ENCODE measurements at places on chromosomes 3 and 15.

GRCh38 chr3:102827386-102827785, 392.6 kb downstream of the ZPLD1 start:
- no peak for DNase-seq

DNA sequence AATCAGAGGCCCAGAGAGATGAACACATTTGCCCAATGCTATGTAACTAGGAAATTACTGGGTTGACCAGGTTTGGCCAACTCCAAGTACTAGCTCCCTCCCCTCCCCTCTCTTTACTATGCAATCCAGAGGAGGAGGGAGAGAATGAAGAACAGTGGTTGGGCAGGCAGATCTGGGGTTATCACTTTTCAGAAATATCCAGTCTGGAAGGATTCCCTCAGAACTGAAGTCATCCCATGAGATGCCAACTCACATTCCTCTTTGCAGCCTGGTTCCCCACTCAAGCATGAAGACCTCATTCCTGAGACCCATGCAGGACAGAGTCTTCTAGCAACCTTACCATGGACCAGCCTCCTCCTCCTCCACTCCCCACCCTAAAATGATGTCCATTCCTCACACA, 201.1 kb downstream of the TLE3 start:
- no peak for DNase-seq

- no peak for DNase-seq
Observed at GRCh38 chr15:78673476-78673875, 32.5 kb upstream of the CHRNB4 start.

DNA sequence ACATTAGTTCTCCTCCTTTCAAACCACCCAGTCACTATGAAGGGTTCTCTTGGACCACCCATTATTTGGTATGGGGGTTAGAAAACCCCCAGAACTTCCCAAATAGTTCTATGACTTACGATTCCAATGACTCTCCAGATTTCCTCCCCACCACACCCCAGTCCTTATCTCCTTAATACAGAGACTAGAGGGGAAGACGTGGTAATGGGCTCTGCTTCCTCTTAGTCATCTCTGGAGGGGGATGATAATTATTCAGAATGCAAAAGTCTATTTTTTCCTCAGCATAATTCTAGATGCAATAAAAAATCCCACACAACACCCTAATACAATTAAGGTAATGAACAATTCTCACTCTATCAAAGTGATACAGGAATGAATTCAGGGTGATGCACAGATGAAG, 48.9 kb upstream of the CFAP161 start:
- DNase-seq, result no peak

GRCh38 chr15:56723787-56724186, 9.5 kb downstream of the ZNF280D start:
- DNase-seq, result no peak

DNA sequence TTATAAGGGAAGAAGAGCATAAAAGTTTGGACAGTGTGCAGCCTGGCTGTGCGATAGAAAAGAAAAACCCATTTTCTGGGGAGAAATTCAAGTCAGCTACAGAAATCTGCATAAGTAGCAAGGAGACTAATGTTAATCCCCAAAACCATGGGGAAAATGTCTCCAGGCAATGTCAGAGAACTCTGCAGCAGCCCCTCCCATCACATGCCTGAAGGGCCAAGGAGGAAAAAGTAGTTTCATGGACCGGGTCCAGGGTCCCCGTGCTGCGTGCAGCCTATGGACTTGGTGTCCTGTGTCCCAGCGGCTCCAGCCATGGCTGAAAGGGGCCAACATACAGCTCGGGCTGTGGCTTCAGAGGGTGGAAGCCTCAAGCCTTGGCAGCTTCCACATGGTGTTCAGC, 28.3 kb upstream of the COLQ start:
- no peak for DNase-seq

GRCh38 chr15:74062671-74063070, 19.7 kb downstream of the GOLGA6A start:
- no peak for DNase-seq

- DNase-seq, result no peak
Observed at GRCh38 chr3:69443457-69443920, 57.6 kb upstream of the FRMD4B start.

GRCh38 chr3:33334364-33334763, 57.1 kb downstream of the FBXL2 start:
- no peak for DNase-seq

DNA sequence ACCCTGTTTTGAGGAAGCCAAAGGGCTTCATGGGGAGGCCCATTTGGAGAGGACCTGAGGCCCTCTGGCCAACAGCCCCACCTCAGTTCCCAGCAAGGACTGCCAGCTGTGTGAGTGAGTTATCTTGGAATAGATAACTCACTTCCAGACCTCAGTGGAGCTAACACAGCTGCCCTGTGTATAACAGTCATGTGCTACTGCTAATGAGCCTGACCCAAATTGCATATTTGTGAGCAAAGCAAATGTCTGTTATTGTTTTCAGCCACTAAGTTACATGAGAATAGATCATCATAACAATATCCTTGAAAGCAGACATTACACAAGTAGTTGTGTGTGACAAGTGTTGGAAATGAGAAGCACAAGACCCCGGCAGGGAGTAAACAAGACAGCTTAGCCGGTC, 355.8 kb downstream of the MCTP2 start:
- DNase-seq, result no peak

GRCh38 chr3:88991496-88991895, 115.9 kb upstream of the EPHA3 start:
- DNase-seq, result no peak

GRCh38 chr15:44414001-44414400, 13.4 kb upstream of the CTDSPL2 start:
- DNase-seq, result no peak

- DNase-seq, result peak; percentile 88
Observed at GRCh38 chr15:78007964-78008886, 69.3 kb downstream of the TBC1D2B start.
